ENCODE measurements at places on chromosomes 3 and 15.

- no peak for DNase-seq
Measured at GRCh38 chr3:111729087-111729846, 129.8 kb upstream of the PHLDB2 start.

DNA sequence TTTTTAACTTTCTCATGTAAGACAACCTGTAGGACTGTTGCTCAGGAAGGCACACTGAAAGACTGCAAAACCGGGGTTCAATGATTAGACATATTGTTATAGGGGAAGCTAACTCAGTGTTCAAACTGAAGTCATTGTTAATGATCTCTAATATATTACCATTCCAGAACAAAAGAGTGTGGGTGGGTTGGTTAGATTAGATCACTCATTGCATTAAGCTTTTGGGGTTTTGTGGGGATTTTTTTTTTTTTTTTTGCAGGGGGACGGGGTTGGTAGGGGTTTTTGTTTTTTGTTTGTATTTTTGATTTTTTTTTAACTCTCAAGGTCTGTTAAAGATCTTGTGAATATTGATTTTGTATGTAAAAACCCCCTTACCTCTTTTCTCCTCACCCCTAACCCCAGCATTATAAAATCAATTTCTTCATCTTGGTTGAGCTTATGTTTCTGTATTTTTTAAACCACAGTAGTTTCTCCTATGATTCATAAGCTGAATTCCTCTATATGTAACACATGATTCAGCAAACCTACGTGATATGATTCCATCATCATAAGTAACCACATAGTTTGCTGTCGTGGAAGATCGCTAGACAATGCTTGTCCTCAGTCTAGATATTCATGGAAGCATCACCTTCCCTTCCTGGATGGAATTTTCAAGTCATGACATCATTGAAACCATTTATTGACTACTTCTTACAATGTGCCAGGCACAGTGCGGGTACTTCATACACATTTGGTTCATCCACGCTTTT is 544.1 kb upstream of the MDFIC2 start:
- DNase-seq = no peak

- DNase-seq = no peak
Measured at GRCh38 chr15:62931650-62932049, 110.9 kb upstream of the TPM1 start.

DNA sequence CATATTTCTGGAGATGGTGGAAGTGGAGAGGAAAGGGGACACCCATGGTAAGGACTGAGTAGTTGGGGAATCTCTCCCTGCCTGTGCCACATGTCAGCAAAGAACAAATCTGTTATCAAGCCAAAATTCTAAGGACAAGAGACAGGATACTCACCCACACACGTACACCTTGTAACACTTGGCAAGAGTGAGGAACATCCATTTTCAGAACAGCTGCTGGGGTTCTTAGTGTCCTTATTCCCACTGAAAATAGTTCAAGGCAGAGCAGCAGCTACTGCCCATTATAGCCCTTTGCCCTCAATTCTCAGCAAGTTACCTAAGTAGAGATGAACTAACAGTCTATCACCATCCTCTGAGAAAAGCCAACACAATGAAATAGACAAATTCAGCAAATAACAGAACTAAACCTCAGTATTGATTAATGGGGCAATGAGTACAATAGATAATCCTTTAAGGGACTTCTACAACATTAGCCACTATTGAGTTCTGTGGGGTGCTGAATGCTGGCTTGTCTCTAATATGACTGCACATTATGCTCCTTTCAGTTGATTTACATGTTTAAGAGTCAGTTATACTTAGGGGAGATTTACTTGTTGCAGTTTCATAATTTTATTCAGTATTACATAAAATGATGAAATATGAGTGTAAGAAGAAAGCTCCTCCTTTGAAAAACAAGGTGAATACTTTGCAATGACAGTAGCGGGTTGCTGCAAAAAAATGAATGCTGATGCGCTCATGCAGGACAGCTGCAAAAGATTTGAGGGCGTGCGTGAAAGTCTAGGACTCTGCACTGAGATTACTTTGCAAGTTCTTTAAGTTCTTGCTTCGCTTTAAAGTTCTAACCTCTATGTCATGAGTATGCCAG is 22.4 kb downstream of the SENP5 start:
- no peak for DNase-seq

DNA sequence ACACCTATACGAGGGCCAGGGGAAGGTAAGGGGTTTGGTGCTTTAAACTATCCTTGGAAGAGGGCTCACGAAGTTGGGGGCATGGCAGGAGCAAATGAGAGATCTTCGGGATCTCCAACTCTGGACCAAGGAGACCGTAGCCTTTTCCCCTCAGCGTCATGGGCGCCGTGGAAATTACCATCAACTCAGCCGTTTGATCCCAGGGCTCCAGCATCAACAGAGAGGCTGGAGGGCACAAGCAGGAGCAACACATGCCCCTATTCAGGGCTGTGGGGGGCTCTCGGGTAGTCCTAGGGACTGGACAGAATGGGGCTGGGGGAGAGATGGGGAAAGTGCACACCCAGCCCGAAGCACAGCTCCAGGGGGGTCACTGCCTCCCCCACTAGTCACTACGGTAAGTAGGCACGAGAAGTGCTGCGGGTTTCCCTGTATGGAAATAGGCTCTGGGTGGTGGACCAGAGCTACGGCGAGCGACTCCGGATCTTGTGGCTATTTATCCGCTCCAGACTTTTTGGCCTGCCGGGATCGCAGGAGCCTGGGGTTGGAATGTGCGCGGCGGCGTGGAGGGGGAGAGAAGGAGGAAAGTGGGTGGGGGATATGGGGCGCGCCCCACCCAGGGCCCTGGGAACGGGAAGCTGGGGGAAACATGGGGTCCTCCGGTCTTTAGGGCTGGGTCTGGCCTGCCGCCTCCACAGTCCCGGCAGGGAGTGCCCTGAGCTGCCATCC is 539 bp upstream of the LAMB2 start:
- no peak for DNase-seq

DNA sequence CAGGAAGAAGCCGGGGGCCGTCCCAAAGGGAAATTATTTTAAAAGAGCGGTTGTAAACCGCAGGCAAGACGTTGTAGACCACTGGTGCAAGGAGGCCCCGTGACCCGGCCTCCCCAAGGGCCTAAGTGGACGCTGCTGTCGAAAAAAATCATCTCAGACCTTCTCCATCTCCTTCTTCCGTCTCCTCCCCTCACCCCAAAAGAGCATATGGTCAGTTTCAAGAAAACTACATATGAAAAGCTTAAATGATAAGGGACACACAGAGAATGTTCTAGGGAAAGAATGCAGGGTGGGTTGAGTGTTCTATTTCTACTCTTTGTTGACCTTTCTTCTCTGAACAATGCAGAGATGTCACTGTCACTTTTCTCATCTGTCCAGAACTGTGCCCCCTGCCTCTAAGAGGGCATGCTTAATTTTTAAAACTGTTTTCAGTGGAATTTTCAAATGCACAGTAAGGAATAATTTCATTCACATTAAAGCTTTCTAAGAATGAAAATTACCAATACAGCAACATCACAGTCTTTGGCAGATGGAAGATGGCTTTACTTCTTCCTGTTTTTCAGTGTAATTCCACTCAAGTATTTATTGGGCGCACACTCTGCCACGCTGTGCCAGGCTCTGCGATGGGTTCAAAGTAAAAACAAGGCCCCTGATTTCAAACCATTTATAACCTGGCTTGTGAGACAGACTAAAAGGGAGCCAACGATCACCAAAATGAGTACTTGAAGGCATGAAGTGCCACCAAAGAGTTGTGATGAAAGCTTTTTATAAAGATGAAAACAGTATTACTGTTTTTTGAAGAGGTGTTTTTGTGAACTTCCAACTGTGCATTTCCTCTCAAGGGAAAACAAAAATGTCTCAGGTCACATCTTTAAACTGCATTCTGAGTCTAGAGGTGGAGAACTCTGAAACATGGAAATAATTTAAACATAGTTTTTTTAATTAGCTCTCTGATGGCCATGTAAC is 891 bp upstream of the TOP2B start:
- no peak for DNase-seq

DNA sequence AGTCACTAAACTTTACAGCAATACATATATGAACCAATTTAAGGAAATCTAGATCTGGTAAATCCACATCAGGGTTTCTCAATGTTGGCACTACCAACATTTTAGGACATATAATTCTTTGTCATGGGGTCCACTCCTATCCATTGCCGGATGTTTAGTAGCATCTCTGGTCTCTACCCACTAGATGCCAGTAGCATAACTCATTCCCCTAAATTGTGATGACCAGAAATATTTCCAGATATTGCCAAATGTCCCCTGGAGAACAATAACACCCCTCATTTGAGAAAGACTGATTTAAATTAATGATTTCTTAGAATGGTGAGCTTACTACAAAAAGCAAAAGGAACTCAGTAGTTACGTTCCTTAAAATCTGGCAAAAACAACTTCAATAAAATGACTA is 23.1 kb upstream of the ANKRD28 start:
- no peak for DNase-seq

DNA sequence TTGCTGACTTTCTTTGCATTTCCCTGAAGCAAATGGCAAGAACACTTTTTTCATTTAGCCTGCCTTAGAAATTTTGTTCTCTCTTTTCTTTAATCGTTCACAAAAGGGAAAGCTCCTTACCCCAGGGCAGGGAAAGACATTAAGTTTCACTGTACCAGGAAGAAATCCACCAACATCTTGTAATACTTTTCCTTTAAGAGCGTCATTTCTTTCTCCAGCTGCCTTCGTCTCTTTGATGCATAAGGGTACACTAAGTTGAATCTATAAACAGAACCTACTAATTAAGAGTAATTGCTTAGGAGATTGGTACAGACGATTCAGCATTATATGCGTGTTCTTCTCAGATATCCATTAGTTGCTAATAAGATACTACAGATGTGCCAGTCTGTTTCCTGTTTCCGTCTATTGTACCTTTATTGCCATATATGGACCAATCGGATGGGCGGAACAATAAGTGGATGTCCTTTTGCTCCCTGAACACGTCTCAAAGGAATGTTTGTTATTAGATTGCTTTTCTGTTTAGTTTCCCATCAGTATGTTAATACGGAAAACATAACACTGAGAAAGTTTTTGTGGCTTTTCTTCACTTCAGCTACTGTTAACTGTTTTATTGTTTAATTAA is 276.7 kb upstream of the RARB start:
- no peak for DNase-seq

GRCh38 chr3:57942388-57942787 is 65.8 kb upstream of the FLNB start:
- DNase-seq = no peak

DNA sequence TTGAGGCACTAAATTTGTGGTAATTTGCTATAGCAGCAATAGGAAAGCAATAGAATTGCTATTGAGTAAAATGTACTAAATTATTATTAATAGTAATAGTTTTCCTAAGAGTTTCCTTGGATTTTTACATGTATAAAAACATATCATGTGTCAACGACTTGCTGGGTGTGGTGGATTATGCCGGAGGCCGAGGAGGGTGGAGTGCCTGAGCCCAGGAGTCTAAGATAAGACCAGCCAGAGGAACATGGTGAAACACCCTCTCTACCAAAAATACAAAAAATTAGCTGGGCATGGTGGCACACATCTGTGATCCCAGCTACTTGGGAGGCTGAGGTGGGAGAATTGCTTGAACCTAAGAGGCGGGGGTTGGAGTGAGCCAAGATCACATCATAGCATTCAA is 749.9 kb downstream of the TBL1XR1 start:
- no peak for DNase-seq

DNA sequence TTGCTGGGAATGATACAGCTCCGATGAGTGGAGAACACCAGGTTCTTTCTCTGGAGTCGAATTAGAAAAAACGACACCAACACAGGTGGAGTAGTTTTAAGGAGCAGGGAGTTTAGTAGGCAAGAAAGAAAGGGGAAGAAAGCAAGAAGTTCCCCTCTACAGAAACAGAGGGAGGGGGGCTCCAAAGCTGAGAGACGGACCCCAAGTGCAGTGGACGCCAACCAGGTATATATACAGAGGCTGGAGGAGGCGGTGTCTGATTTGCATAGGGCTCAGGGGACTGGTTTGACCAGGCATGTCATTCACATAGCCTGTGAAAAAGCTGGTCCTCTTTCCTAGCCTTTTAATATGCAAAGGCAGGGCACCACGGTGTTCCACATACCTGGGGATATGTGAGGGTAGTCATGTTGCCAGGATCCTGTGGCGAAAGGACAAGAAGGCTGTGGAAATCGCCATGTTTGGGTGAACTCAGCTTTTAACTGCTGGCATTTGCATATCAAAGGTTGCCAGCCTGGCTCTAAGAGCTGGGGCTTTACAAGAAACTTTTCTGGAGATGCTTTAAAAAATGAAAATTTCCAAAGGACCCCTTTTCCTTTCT is 887.4 kb upstream of the EPHA6 start:
- DNase-seq = no peak

DNA sequence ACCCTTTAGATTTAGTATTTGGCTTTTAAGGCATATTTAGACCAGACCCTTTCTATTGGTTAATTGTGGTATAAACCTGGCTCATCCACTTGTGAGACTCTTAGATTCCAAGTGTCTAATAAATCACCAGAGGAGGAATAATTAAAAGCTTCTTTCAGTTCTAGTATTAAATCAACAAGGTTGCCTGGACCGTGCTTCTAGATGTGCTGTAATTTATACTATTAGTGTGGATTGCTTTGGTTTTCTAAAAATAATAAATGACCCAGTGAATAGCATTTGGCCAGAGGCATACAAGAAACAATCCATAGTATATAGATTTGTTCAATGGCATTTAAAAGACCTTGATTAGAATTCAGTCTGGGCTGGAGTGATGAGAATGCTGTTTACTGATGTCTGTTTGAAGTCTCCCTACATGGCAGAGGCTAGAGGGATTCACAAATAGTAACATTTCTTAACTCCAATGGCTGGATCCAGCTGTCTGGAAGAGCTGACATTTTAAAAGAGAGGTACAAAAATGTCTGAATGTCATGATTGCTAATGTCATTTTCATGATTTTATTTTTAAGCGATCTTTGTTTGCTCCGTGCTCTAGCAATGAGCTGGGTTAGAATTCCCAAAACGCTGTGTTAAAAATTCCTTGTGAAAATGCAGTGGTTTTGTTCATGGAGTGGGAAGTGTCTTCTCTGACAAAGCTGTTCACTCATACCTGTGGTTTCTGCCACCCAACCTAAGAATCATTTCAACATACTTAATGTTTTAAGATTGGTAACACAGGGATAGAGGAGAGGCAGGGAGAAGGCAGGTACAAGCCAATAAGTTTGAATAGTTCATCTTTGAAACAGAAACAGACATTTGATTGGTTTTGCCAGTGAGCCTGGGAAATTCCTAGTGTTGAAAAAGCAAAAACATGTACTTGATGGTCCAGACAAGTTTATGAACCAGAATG is 89.9 kb downstream of the RBMS3 start:
- DNase-seq = no peak

GRCh38 chr15:36401586-36401966 is 177.8 kb upstream of the CDIN1 start:
- DNase-seq = no peak

DNA sequence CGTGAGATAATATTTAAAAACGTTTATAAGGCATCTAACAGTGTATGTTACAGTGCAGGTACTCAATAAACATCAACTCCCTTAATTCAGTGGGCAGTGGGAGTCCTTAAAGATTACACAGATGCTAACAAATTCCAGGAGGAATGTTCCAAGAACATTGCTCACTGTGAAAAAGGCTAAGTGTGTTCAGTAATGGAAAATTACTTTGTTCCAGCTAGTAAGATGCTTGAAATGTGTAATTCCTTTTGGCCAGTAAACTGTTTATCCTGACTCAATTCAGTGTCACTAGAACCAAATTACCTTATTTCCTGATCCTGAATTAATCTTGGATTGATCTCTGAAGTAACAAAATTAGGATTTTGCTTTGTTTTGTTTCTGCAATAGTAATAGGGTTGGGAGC is 54.2 kb upstream of the SEMA6D start:
- no peak for DNase-seq
